ENCODE measurements at places on chromosomes 3 and 15.

DNA sequence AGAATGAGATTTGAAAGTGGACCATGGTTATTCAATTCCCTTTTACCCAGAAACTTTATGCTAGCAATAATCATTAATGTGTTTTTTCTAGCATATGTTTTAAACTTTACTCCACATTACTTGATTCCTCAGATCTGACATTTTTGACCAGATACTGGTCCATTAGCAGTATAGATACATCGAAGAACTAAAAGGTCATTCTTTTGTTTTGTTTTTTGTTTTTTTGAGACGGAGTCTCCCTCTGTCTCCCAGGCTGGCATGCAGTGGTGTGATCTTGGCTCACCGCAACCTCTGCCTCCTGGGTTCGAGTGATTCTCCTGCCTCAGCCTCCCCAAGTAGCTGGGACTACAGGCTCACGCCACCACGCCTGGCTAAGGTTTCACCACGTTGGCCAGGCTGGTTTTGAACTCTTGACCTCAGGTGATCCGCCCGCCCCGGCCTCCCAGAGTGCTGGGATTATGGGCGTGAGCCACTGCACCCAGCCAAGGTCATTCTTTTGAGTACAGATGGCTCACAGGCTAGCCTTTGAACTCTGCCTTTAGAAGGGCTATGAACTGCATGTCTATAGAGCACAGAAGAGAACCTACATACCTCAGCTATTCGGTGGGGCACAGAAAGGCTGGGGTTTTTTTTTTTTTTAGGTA is 28.6 kb downstream of the CHP1 start:
- no peak for DNase-seq

- DNase-seq = no peak
Observed at GRCh38 chr3:96779810-96780209, 34.6 kb upstream of the EPHA6 start.

- no peak for DNase-seq
Observed at GRCh38 chr3:126126811-126127431, 43.0 kb upstream of the SLC41A3 start.

DNA sequence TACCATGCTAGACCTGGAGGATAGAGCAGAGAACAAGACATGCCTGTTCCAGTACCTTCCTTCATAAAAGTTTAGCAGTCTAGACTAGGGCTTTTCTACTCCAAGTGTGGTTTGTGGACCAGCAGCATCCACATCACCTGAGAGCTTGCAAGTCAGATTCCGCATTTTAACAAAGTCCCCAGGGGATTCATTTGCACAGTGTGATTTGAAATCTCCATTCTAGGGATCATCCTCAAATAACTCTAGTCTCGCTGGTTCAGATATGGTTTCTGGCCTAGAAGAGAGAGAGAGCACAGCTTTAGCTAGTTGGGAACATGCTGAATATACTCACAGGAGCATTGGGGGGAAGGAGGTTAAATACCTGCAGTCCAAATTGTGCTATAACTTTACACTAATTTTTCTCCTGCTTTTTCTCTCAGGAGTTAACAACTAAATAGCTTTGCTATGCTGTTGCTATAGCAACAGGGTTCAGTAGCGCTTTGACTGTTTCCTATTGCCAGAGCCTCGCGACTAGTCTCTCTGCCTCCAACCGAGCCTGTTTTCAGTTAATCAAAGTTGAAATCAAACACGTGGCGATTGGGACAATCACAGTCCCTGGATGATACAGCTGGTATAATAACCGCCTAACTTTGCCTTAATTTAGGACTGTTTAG is 64.0 kb upstream of the RASGRF1 start:
- peak; percentile 10 for DNase-seq

GRCh38 chr3:129118745-129119144 is 2.9 kb downstream of the RAB43 start:
- no peak for DNase-seq

- DNase-seq = peak; percentile 43
Observed at GRCh38 chr3:179189759-179190158, 41.6 kb downstream of the PIK3CA start.
